ENCODE measurements at places on chromosomes 12 and 14. TPM values are rescaled to one million over a fixed set of nuclear protein-coding genes. Genes with fewer than 3 reads are reported as not detected.

ACRBP gene
- total RNA-seq: 1.5 TPM

DNA sequence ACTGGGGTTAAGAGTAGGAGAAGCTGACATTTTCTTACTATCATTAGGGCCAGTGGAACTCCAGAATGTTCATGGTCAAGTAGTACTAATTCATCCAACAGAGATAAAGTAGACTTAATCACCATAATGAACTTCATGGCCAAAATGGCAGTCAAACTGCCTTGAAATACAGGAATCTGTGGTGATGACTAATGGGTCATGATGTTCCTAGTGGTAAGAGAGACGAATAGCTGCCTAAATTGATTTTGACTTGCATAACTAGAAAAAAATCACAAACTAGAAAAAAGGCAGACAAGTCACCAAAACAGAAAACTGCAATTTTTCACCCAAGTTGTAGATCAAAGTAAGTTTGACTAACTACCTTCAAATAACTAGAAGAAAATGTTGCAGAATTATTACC, 138.5 kb downstream of the MGAT4C start:
- DNase-seq: no peak

GXYLT1 gene
- total RNA-seq: 44.2 TPM

LRFN5 gene
- total RNA-seq: not detected

- DNase-seq: no peak
Observed at GRCh38 chr12:80798281-80798680, 81.6 kb downstream of the MYF5 start.

DNA sequence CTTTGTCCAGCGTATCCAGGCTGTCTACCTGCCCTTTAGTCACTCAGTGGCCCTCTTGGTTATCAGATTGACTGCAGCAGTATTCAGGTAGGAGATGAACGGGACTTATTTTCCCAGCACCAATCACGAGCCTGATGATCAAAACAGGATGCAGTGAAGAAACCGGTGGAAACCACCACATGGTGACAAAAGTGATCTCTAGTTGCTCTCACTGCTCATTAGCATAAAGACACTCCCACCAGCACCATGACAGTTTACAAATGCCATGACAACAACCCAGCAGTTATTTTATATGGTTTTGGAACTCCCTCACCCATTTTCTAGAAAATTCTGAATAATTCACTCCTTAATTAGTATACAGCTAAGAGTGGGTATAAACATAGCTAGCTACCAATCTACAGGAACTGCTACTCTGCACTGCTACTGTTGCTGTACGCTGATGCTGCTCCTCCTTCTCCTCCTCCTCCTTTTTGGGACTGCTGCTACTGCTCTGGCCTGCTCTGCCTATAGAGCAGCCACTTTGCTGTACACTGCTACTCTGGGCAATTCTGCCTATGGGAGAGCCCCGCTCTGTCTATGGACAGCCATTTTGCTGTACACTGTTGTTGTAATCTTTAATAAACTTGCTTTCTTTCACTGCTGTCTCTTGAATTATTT, 142.5 kb upstream of the SSTR1 start:
- no peak for DNase-seq

DNA sequence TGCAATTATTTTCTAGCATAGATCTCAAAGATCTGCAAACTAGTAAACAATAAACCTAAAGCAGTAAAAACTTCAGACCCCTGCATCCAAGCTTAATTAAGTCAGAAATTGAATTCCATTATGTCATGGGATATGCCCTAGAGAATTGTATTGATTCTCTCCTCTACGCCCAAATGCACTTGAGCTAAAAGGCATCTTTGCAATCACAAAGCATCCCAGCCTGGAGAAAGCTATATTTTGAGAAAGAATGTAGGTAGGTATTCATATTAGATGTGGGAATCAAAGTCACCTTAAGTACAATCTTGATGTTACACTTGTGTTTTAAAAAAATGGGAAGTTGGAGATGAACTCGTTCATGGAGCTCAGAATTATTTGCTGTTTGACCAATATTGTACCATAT, 386.7 kb downstream of the ADAMTS20 start:
- DNase-seq: no peak

DNA sequence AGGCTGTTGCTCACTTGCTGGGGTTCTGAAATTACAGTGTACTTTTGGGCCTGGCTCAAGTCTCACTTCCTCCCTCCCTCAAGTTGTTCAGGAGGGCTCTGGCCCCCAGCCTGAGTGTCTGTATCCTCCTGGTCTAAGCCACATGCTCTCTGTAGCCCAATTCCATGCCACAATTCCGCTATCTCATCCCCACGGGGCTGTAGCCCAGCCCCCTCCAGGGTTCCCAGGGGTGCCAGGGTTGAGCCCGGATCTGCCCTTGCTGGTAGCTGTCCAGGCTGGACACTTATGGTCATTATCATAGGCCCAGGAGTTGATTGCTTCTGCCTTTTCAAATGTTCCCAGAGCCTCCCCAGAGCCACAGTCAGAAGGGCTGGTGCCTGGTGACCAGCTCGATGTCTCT, 65.3 kb downstream of the PRIMA1 start:
- no peak for DNase-seq

GRCh38 chr14:60636879-60637478, 12.3 kb downstream of the SIX1 start:
- no peak for DNase-seq

DNA sequence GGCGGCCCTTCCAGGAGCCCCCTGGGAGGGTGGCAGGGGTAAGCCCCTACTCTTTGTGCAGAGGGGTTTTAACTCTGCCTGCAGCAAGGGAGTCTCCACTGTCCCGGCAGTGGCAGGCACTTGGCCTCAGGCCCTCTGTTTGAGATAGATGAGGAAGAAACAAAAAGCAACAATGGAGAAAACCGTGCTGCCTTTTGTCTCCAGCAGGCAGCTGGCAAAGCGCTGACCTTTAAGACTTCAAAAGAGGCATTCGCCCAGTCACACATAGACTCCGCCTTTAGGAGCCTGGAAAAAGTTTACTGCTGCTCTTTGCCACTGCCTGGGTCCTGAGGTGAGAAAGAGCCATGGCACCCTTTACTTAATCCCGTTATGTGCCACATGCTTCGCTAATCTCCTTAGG, 158.2 kb upstream of the NTF3 start:
- DNase-seq: no peak

- no peak for DNase-seq
Observed at GRCh38 chr12:92656911-92657310, 45.9 kb upstream of the PLEKHG7 start.

RERGL gene
- 0.34 TPM for total RNA-seq

GRCh38 chr14:56881181-56881580, 70.9 kb upstream of the OTX2 start:
- no peak for DNase-seq

EML1 gene
- total RNA-seq: 47.1 TPM

- no peak for DNase-seq
Observed at GRCh38 chr12:80271780-80272179, 172.3 kb upstream of the PTPRQ start.

- DNase-seq: peak; percentile 25
Observed at GRCh38 chr14:68137704-68138619, 318.4 kb downstream of the RAD51B start.

DNA sequence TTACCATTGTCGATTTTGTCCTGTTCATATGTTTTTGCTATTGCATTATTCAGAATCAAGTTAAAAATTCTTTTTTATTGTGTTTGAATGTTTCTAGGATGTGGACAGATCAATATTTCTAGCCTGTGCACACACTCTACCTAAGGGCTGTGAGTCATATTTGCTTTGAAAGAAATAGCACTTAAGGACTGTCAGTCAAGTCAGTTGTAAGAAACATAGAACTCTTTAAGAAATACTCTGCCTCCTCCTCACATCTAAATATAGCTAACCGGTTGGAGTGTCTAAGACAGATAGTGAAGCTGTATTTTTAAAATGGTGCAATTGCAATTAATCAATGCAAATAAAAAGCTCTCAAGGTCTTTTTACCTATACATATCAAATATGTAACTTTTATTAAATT, 17.9 kb upstream of the MGST1 start:
- no peak for DNase-seq

DNA sequence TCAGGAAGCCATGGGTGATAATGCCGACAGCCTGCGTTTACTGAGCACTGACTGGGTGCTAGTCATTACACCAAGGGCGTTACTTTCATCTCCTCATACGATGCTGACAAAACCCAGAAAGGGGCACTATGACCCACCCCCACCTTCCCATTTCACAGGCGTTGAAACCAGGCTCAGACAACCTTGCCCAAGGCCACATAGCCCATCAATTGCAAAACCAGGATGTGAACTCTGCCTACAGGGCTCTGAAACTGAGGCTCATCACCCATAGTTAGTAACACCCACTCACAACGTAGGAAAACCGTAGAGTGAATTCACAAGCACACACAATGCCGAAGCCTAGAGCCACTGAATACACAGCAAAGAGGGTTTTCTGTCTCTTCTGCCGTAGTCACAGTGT, 119.9 kb downstream of the RIMBP2 start:
- DNase-seq: no peak

GRCh38 chr12:121033625-121034349, 5.3 kb downstream of the OASL start:
- no peak for DNase-seq

PSMC1 gene
- 245 TPM for total RNA-seq

- no peak for DNase-seq
Observed at GRCh38 chr12:52336641-52337040, 15.4 kb upstream of the KRT83 start.

- no peak for DNase-seq
Observed at GRCh38 chr12:15320881-15321280, 1.4 kb upstream of the PTPRO start.

DNA sequence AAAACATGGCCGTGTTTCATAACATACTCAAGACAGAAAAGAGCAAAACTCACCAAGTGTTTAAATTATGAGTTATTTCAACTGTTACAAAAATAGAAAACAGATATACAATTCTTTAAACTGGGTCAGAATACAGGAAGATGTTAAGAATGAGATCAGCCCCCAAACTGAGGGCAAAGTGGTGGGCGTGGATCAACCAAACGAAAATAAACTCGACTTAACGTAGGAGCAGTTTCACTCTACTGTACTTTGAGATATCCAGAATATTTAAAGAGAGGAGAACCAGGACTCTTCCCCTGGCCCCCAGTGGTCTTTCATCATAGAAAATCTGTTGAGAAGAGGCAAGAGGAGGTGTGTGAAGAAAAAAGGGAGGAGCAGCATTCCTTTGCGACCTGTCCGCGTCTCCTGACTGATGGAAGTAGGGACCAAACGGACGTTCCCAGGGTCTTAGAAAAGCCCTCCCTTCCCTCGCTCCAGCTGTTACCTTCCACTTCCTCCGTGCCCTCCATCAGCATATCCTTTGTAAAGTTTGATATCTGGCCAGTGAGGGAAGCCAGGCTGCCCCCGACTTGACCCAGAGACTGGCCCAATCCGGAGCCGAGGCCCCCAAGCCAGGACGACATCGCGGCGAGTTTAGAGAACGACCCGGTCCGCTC, 668 bp downstream of the TRIP11 start:
- peak; percentile 80 for DNase-seq

- no peak for DNase-seq
Observed at GRCh38 chr14:44767646-44768173, 194.0 kb downstream of the KLHL28 start.

DNA sequence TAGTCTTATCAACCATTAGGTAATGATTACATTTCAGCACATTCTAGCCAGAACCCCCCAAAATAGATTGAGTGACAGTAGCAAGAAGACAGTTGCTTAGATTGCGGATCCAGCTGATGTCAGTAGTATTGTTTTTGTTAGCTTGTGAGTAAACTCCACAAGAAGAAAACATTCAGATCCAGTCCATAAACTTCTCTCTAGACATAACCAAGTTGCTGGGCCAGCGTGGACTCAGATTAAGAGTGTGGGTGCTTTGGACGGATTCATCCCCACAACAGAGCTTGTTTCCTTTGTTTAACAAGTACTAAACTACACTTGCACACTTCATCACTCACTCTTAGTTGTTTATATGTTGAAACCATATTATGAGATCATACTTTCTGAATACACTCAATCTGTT, 293.4 kb downstream of the NPAS3 start:
- DNase-seq: no peak

DNA sequence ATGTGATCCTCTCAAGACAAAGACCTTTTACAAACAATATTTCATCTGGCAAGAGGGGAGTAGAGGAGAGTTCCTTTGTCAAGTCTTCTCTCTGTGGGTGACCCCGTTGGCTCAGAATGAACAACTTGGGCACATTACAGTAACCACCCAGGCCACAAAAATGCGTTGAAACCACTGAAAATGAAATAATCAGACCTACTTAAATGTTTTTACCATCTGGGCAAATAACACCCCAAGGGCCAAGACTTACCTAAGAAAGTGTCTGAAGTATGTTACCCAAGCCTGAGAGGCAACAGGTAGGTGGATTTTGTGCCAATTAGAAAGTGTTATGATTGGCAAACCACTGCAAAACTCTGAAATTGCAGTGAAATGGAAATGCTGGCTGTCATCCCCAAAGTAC, 1.3 kb downstream of the TC2N start:
- DNase-seq: no peak

DNA sequence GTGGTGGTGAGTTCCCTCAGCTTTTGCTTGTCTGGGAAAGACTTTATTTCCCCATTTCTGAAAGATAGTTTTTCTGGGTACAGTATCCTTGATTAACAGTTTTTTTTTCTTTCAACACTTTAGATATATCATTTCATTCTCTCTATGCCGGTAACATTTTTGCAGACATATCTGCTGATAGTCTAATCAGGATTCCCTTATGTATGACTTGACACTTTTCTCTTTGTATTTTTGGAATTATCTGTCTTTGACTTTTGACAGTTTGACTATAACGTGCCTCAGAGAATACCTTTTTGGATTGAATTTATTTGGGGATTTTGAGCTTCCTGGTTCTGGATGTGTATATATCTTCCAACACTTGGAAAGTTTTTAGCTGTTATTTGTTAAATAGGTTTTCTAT, 234.8 kb upstream of the PRICKLE1 start:
- no peak for DNase-seq

- DNase-seq: no peak
Observed at GRCh38 chr12:130559806-130560205, 156.3 kb downstream of the RIMBP2 start.

RNU4-1 gene
- total RNA-seq: under 0.01 TPM

PDE3A gene
- total RNA-seq: 3.1 TPM

DNA sequence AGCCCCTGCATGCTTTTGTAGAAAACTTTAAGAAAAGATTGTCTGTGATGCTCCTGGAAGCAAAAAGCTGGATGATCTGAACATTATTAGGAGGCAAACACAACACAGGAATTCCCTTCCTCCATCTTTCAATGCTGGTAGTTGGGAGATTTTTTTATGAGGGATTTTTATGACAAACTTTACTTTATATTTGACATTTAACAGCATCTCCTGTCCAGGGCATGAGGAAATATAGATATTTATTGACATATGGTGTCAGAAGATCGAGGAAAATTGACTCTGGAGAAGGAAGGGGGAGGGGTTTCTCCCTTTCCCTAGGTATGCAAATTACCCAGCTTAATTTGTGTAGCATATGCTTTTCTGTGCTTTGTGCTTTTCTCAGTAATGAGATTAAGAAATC, 37.8 kb upstream of the CISTR start:
- no peak for DNase-seq

- no peak for DNase-seq
Observed at GRCh38 chr14:74275241-74275841, 27.4 kb downstream of the ABCD4 start.

CCDC177 gene
- total RNA-seq: not detected

GRCh38 chr14:59847711-59848110, 22.9 kb downstream of the RTN1 start:
- DNase-seq: no peak

DLK1 gene
- not detected for total RNA-seq

- DNase-seq: no peak
Observed at GRCh38 chr14:70113211-70113610, 75.5 kb downstream of the SLC8A3 start.

ASB2 gene
- not detected for total RNA-seq

Data from dermis blood vessel endothelial cell (primary cell).